ENCODE measurements at places on chromosomes 7 and 10.

GRCh38 chr10:121614613-121615434 lies 16.6 kb upstream of the FGFR2 start:
- DNase-seq = no peak

DNA sequence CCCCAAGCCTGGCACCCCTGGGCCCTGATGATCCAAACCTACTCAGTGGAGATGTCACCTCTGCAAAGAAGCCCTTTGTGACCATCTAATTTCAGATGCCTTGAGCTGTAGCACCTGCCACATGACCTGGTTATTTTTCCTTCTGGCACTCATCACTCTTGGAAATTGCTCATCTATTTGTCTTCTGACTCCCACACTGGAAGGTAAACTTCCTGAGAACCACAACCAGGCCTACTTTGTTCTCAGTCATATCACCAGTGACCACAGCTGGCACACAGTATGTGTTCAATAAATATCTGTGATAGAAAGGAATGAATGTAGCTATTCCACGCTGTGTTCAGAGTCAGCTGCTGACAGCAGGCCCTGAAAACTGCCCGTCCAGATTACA lies 97.1 kb downstream of the SH3PXD2A start:
- DNase-seq = no peak

GRCh38 chr10:128263891-128264688 lies 137.9 kb upstream of the MKI67 start:
- DNase-seq = peak; percentile 51

DNA sequence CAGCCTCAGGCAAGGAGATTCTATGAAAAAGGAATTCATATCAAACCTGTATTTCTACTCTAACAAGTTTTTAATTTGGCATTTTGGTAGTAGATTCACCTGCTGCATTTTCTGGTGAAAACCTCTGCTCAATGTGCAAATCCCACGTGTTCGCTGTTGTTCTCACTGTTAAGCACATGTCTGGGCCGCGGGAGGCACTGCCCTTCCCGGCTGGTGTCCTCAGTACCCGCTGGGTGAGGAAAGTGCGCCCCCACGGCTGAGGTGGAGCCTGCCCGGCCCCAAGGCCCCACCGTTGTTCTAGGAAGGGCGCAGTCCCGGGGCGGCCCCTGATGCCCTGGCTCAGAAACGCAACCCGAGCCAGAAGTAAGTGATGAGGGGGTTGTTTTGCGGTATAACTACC lies 193.4 kb upstream of the VWC2 start:
- no peak for DNase-seq

GRCh38 chr7:31368620-31369019 lies 28.1 kb upstream of the NEUROD6 start:
- DNase-seq = no peak

DNA sequence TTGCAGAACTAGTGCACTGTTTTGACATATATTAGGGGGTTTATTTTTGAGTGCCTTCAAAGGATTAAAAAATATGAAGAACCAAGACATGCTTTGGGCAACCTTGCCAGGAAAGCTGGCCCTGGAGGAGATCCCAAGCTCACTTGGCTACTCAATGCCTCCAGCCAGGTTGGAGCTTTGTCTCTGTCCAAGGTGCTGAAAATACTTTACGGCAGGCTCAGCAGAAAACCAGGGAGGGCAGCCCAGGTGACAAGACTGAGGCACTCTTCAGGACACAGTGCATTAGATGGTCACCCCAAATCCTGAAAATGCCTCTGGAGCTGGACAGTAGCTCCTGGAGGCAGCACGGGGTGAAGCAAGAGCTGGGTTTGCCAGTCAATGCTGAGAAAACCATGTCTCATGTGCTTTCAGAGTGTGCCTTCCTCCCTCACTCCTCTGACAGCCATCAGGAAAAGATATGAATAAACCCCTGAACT lies 5.8 kb upstream of the KCNH2 start:
- no peak for DNase-seq

GRCh38 chr10:3226960-3227744 lies 54.6 kb upstream of the PITRM1 start:
- no peak for DNase-seq

GRCh38 chr10:132879408-132880127 lies 62.8 kb downstream of the CFAP46 start:
- no peak for DNase-seq

DNA sequence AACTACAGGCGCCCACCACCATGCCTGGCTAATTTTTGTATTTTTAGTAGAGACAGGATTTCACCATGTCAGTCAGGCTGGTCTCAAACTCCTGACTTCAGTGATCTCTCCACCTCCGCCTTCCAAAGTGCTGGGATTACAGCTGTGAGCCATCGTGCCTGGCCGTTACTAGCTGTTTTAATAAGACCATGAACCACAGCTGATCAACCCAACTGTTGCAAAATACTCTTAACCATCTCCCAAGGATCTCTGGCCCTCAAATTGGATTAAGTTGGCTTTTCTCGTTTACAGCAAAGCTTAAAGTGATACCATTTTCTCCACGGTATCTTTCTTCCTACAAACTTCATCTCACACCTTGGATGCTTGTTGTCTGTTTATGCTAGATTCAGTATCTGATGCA lies 18.3 kb downstream of the ZFAND2A start:
- no peak for DNase-seq

GRCh38 chr10:28920091-28920490 lies 242.8 kb downstream of the BAMBI start:
- DNase-seq = no peak

GRCh38 chr10:74871595-74872382 lies 45.4 kb downstream of the KAT6B start:
- DNase-seq = peak; percentile 57

DNA sequence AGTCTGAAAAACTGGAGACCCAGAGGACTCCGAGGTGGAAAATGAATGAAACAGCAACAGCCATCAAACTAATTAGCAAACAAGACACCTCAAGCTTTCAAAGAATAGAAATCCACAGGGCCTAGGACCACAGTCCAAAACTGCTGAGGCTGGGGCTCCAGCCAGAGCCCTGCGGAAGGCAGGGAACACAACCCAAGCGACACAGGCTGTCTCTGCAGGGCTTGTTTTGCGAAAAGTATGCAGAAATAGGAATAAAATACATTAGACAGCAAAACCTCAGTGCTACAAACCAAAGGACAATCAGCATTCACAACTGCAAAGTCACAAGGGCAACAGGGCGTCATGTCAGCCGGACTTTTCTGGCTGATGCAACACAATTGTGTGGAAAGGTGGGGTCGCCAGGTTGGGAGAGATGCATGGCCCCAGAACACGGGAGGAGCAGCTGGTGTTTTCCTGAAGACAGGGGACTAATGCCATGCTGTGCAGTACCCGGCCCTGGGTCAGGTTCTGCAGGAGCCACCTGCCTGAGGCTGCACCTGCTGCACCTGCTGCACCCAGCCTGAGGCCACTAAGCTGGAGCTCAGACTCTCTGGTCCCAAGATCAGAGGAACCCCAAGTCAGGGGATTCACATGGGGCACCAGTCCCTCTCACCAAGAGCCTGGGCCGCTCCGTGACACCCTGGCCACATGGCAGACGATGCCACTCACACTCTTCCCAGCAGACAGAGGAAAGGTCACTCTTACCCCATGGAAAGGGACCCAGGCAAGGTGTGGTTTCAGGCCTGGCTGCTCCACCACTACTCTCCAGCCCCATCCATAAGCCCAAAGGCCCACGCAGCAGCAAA lies 74.2 kb downstream of the MAD1L1 start:
- DNase-seq = no peak

DNA sequence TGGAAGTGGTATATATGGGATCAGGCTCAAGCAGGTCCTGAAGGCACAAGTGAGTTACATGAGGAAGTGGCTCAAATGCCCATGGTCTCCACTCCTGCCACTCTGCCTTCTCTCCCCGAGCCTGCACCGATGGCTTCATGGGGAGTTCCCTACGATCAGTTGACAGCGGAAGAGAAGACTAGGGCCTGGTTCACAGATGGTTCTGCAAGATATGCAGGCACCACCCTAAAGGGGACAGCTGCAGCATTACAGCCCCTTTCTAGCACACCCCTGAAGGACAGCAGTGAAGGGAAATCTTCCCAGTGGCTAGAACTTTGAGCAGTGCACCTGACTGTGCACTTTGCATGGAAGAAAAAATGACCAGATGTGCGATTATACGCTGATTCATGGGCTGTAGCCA lies 95.3 kb downstream of the HOXA1 start:
- DNase-seq = no peak

DNA sequence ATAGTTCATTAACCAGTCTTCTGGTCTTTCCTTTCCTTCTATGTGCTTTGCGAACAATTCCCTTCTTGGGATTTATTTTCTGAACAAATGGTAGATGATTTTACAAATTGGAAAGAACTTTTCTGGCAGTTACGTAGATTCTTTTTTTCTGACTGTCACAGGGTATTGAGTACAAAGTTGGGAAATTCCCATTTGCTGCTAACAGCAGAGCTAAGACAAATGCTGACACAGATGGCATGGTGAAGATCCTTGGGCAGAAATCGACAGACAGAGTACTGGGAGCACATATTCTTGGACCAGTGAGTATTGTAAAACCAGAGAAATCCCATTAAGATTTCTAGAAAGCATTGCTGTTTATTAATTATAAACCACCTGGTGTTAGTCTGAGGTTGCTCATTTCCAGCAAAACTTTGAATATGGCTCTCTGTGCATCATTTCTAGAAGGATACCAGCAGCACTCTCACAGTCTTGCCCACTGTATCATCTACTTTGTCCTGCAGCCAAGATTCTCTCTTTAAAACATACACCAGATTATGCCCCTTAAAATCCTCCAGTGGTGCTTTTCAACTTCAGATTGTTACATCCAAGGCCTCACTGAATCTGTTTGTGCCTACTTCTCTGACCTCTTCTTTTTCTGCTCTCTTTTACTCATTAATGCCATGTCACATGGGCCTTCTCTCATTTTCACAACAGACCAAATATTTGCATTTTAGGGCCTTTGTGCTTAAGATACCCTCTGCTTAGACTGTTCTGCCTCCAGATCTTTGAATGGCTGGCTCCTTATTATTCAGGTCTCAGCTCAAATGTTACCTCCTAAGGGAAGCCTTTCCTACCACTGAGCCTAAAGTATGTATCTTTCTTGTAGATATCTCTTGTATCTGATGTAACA lies 27.0 kb downstream of the DLD start:
- no peak for DNase-seq

GRCh38 chr10:85510682-85511081 lies 855.9 kb downstream of the GRID1 start:
- DNase-seq = no peak

DNA sequence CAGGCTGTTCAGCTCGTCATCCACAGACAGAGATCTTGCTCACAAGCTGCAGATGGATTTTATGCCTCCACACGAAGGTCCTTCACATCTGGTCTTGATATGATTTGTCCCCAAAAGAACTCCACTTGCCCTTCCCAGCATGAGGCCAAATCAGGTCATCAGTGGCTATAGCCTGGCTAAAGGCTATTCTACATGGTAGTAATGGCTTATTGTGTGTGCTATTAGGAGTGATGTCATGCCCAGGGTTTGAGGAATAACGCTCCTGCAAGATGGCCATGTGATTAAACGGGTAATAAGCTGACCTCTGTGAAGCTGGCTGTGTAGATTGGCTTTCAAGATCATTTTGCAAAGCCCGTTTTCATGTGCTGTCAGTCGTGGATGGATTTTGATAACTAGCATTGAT lies 313.8 kb downstream of the FRMD4A start:
- no peak for DNase-seq

- DNase-seq = no peak
Observed at GRCh38 chr7:122182081-122182480, 38.0 kb upstream of the AASS start.

DNA sequence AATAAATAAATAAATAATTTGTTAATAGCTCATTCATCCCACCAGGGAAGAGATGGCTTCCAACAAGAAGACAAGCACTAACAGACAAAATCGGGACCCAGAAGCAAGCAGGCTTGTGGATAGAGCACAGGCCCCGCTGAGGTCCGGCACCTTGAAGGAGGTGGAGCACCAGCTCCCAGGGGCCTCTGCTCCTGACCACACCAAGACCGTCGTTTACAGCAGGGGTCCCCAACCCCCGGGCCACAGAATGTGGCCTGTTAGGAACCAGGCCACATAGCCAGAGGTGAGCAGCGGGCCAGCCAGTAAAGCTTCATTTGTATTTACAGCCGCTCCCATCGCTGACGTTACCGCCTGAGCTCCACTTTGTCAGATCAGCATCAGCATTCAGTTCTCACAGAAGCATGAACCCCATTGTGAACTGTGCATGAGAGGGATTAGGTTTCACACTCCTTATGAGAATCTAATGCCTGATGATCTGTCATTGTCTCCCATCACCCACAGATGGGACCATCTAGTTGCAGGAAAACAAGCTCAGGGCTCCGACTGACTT lies 33.3 kb upstream of the SUN1 start:
- no peak for DNase-seq

- DNase-seq = no peak
Observed at GRCh38 chr10:30422981-30423654, 10.9 kb upstream of the MAP3K8 start.

DNA sequence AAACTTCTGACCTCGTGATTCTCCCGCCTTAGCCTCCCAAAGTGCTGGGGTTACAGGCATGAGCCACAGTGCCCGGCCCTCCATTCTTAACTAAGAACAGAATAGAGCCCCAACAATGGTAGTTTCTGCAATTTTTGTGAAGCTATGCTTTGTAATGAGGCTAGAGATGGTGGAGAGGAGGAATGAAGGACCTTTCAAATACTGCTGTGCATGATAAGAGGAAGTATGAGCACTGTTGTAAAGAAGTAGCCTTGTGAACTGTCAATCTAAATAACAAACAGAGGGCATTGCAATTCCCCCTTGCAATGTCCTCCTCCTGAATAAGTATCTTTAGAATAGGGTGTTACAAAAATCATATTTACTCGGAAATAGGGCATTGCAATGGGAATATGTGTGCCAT lies 70.2 kb downstream of the EVX1 start:
- no peak for DNase-seq

GRCh38 chr10:3091921-3092320 lies 24.6 kb downstream of the PFKP start:
- DNase-seq = no peak

GRCh38 chr7:43758029-43758821 lies at the start of gene BLVRA:
TSS of gene BLVRA (plus strand) at chr7:43758680. CDS start at chr7:43771159, 12,479 bp downstream.
- peak; percentile 90 for DNase-seq

- DNase-seq = no peak
Observed at GRCh38 chr7:36441344-36442022, 51.8 kb downstream of the ANLN start.

Data from GM13976 (cell line).